ENCODE measurements at places on chromosomes 1 and 21.

- DNase-seq, result no peak
Measured at GRCh38 chr1:230082211-230082610, 15.2 kb downstream of the GALNT2 start.

DNA sequence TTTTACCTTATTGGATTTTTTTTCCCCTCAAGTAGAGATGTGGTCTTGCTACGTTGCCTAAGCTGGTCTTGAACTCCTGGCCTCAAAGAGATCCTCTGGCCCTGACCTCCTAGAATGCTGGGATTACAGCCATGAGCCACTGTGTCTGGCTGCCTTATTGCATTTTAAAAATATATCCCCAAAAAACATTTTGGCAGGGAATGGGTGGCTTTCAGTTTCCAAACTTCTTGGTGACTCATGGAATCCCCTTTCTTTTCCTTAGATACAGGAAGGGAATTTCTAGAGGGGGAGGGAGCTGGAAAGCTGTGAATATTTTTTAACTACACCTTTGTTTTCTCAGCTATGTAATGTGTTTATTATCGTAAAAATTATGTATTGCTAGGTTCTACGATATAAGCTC lies 73.3 kb downstream of the SNRPE start:
- no peak for DNase-seq

GRCh38 chr1:170041423-170042192 lies 32.9 kb downstream of the KIFAP3 start:
- DNase-seq, result no peak

DNA sequence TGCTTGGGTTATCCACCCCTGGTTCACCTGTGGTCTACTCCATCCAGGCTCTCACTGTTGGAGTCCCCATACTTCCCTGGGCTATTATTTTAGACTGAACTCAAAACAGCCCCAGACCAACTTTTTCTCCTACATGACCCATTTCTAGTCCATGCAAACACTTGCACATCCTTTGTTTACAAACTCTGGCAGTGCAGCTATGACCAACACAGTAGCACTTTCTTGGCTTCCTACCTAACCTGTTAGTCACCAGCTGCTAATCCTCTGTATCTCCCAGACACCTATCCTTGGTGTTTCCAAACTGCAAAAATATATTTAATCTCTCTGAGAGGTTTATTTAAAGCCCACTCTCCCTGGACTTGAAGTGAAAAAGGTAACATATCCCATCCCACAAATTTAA lies 90.8 kb downstream of the DDAH1 start:
- no peak for DNase-seq

- no peak for DNase-seq
Measured at GRCh38 chr1:181091309-181092040, 3.0 kb downstream of the IER5 start.

All from esophagus squamous epithelium (tissue), 5 donors.